ENCODE measurements at places on chromosomes 1 and 21. TPM values are rescaled to one million over a fixed set of nuclear protein-coding genes. Genes with fewer than 3 reads are reported as not detected.

PRAMEF8 gene
- total RNA-seq, result not detected

SELL gene
- total RNA-seq, result 0.67 TPM

RYR2 gene
- not detected for total RNA-seq

ATP6V1G3 gene
- not detected for total RNA-seq

TESK2 gene
- 2.1 TPM for total RNA-seq

RORC gene
- not detected for total RNA-seq

DIP2A gene
- total RNA-seq, result 57.6 TPM

LRRIQ3 gene
- total RNA-seq, result 1.1 TPM

ACTN2 gene
- total RNA-seq, result 0.28 TPM

SH3BP5L gene
- total RNA-seq, result 26.5 TPM

ATAD3B gene
- total RNA-seq, result 48.2 TPM

CLCA1 gene
- total RNA-seq, result not detected

MROH9 gene
- not detected for total RNA-seq

SPRR2E gene
- not detected for total RNA-seq

LIPI gene
- not detected for total RNA-seq

LRRC3 gene
- total RNA-seq, result 4.2 TPM

GRCh38 chr1:230128569-230129285 lies 61.7 kb downstream of the GALNT2 start:
- DNase-seq, result no peak

GRCh38 chr21:25097648-25098047 lies 509.6 kb downstream of the MRPL39 start:
- DNase-seq, result no peak

DNA sequence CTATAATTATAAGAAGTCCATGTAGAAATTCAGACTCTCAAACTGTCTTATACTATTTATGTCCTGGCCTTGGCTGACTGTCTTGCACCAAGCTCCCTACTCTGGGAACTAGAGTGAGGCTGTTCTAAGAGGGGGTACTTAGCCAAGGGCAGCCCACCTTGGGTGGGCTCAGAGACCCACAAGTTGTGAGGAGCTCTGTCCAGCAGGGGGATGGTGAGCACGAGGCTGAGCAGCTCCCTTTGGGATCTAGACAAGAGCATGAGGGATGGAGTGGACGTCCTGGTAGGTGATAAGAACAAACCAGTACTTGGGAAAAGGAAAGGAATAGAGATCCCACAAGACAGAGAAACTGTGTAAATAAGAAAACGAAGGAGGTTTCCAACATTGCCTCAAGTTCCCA lies 127.1 kb upstream of the SLC44A3 start:
- DNase-seq, result no peak

- DNase-seq, result no peak
These were observed 171.2 kb upstream of the NR5A2 start for GRCh38 chr1:199856216-199856780.

GRCh38 chr1:193754732-193755427 lies 568.5 kb upstream of the B3GALT2 start:
- DNase-seq, result no peak

GRCh38 chr1:229093609-229094336 lies 177.1 kb upstream of the RAB4A start:
- no peak for DNase-seq

GRCh38 chr1:171595324-171595723 lies 26.7 kb upstream of the MYOCOS start:
- no peak for DNase-seq

- DNase-seq, result no peak
These were observed 30.2 kb downstream of the LAMB3 start for GRCh38 chr1:209621741-209622655.

DNA sequence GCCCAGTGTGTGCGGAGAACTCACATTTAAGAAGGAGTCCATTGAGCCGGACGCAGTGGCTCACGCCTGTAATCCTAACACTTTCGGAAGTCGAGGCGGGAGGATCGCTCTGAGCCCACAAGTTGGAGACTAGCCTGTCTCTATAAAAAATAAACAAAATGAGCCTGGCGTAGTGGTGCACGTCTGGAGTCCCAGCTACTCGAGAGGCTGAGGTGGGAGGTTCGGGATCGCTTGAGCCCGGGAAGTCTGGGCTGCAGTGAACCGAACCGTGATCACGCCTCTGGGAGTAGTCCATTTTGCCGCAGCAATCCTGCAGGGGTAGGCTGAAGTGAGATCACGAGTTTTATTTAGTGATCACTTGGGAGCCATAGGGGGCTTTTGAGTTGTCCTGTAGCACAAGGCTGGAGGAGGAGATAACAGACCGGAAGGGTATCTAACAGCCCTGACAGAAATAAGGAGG lies 497 bp upstream of the FUCA1 start:
- no peak for DNase-seq

GRCh38 chr1:190578017-190578416 lies 100.4 kb upstream of the BRINP3 start:
- no peak for DNase-seq

- no peak for DNase-seq
These were observed 203.2 kb upstream of the SGIP1 start for GRCh38 chr1:66330722-66331141.

DNA sequence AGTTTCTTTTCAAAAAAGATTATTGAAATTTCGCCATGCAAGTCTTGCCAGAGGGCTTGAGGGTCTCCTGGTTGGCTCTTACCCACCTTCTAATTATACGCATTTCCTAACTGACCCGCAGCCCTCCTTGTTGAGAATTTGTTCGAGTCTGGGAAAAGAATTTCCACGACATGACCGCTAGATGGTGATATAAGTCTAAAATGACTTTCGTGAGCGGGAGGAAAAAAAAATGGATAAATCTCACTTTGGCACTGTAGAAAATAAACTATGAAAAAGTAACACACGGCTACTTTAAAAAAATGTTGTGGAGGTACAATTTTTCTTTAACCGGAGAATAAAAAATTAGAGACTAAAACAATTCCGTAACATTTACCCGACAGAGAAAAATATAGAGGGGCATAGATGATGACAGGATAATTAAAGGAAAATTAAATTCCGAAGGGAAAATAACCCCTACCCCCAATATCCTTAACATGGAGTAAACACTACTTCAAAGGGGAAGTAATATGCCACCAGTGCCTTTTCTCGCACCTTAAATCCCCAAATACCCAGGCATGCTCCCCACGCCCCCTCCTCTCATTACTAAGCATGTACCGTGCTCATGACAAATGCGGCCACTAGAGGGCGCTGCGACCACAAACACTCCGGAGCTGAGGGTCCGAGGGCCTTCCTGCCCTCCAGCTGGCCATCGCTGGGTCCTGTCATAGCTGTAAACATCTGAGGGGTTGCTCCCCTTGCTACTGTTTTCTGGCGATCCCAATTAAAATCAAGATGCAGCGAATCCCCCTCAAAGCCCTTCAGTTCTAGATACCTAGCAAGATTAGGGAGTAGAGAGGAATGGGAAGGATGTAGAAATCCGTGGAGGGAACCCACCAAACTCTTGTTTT lies 266.9 kb downstream of the ASTN1 start:
- DNase-seq, result peak; percentile 49

DNA sequence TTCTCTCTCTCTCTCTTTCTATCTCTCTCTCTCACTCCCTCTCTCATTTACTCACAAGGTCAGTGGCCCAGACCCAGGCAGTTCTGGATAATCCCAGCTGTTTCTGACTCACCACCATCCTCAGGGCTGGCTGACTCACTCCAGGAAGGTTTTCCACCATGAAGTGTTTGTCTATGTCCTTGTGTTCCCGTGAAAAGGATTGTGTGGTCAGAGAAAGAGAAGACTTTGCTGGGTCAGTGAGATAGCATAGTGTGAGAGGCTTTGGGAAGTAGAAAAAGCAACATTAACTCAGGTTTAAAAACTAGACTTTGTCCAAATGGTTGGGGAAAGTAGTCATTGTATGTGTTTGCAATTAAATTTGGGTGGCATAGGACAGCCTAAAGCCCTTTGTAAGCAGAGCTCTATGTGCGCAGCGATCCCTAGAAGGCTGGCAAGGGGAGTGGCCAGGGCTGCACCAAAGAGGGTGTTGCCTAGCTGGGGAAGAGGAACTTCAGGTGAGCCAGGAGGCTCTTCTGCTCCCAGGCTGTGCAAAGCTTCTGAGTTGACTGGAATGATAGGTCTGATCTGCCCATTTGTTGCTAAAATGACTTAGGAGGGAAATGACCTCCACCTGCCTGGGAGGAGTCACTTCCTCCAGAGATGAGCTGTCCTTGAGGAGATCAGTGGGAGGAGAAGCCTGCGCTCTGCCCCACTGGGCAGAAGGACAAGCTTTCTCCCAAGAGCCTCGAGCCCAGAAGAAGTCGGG lies 4.9 kb upstream of the CAPN2 start:
- peak; percentile 97 for DNase-seq

DNA sequence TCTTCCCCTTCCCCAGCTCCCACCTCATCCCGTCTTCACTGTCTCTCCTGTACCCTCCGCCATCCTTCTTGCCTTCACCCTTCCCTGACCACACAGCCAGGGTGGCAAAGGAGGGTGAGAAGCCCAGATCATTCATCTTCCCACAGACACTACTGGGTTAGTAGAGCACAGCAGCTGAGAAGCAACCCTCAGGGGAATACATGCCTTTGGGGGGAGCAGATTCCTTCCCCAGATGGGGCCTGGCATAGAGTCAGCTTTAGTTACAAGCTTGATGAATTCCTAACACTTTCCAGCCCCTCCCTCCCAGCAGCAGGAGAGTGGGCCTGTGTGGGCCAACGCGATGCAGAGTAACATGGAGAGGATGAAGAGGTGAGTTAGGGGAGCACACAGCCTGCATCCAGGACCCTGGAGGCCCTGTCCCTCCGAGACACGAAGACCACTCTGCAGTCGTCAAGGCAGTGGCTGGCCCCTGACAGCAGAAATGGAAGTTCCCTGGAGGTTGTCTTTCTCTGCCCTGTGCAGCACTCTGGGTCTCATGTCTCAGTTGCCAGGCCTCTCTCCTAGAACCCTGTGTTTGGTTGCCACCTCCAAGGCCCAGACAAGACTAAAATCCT lies 8.8 kb upstream of the BTG2 start:
- DNase-seq, result no peak

- no peak for DNase-seq
These were observed 84.2 kb downstream of the SPATA46 start for GRCh38 chr1:162292422-162292849.

DNA sequence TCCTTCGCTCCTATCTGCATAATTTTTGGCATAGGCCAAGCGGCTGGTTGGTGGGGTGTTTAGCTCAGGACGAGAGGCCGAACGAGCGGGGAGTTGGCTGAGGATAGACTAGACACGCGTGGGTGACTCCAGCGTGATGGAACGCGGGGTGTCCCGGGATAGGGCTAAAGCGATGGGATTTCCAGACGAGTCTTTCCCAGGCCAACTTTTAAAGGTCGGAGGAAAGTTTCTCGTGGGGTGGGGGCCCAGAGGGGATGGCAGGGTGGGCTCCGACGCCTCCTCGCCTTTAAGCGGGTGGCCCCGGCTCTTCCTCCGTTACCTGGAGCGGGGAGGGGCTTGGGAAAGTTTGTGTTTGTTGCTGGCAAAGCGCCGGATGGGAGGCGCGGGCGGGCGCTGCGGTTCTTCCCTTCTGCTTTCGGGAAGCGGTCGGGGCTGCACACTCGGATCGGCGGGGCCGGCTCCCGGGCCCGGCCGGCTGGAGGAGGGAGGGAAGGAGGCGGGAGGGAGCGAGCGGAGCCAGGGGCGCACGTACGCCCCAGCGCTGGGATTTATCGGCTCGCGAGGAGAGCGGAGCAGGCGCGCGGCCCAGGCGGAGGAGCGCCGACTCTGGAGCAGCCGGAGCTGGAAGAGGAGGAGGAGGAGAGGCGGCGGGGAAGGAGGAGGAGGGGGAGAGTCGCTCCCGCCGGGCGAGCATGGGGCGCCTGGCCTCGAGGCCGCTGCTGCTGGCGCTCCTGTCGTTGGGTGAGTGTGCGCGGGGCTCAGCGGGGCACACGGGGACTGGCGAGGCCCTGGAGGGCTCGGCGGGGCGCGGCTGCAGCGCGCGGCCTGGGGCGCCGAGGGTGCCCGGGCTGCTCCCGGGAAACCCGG lies at the start of gene PTGFRN:
Gene PTGFRN (plus strand): TSS at position 405 of the 867 bp plus-strand sequence. CDS start 288 bp downstream, at position 693.
- DNase-seq, result peak; percentile 62

Measured in endothelial cell of umbilical vein (primary cell).